ENCODE measurements at places on chromosomes 3 and 15.

DNA sequence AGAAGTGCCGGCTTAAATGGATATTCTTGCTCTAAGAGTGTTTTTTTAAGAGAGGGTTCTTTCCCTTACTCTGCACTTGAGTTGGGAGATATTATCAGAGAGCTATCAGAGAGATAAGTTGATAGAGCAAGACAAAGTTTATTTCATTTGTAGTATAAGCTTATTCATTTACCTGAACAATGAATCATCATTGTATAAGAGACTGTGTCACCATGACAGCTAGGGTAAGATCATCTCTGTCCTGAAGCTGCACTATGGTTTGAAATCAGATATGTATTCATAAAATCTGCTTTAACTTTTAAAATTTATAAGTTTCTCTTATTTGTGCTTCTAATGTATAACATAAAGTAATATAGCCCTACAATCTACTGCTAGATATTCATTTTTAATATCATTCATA is 128.1 kb upstream of the ARL6 start:
- DNase-seq = no peak

- no peak for DNase-seq
Measured at GRCh38 chr3:71436337-71436736, 147.2 kb downstream of the FOXP1 start.

GRCh38 chr15:85750319-85751290 is 44.1 kb downstream of the KLHL25 start:
- no peak for DNase-seq

GRCh38 chr15:63232405-63232804 is 43.0 kb downstream of the RAB8B start:
- DNase-seq = peak; percentile 55

GRCh38 chr3:119731560-119732343 is 28.9 kb downstream of the CFAP91 start:
- DNase-seq = no peak

GRCh38 chr3:51955175-51955892 is at the start of gene GPR62:
Gene GPR62 (plus strand): TSS chr3:51955381. CDS start chr3:51955653, 272 bp downstream.
- no peak for DNase-seq

DNA sequence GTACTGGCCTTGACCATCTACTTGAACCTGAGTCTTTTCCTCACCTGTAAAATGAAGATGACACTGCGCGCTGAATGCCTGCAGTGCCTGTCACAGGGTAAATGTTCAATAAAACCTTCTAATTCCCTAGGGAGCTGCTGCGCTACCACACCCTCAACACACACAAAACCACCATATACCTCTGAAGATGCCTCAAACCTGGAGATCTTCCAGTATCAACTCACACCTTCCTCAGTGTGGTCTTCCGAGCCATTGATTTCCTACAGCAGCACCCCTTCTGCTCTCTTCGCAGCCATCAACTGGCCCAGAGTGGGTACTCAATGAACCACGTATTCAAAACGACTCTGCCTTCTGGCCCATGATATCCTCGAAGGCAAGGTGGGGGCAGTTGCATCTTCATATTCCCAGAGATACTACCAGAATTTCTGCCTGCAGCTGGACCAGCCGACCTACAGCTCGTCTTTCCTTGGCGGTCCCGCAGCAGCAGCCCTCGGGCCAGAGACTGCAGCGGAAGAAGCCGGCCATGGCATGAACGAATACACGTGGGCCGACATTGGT is 695 bp downstream of the RPL32 start:
- peak; percentile 38 for DNase-seq

DNA sequence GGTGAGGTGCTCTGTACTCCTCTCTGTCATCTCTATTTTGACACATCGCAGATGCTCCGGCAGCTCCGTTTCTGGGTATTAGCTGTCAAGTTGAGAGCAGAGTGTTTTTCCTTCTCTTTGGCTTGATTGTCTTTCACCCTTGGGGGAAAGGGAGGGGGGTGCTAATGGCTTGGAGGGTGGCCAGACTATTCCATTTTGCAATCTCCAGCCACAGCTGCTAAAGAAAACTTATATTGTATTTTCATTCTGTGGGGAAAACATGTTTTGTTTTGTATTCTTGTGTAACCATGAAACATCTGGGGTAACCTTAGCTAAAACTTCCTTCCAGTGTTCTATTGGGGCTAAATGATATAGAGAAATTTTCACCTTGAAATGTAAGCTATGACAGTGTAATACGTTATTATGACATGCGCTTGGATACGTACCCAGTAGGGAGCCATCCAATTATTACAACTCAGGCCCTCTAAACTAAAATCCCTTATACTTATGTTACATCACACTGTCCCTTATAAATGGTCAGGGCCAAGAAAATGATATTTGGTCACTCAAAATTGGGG is 14.0 kb upstream of the LARP6 start:
- no peak for DNase-seq

- no peak for DNase-seq
Measured at GRCh38 chr3:123337948-123338619, 110.8 kb downstream of the ADCY5 start.

DNA sequence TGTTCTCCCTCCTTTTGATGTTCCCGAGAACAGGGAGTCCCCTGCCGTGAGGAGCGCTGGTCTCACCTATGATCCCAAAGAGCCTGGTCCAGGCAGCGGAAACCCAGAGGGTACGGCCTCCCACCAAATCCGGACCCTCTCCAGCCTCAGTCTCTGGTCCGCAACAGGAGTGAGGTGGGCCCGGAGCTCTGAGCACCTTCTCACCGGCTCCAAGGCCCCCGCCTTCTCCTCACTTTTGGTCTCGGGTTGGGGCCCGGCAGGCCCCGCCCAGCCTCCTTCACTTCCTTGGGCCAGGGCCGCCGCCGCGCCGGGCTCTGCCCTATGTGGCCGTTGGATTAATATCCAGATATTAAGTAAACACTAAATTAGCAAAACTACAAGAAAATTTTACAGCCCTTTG is 5.7 kb upstream of the SKOR1 start:
- no peak for DNase-seq

GRCh38 chr3:130948929-130949328 is 55.0 kb downstream of the ATP2C1 start:
- DNase-seq = no peak

DNA sequence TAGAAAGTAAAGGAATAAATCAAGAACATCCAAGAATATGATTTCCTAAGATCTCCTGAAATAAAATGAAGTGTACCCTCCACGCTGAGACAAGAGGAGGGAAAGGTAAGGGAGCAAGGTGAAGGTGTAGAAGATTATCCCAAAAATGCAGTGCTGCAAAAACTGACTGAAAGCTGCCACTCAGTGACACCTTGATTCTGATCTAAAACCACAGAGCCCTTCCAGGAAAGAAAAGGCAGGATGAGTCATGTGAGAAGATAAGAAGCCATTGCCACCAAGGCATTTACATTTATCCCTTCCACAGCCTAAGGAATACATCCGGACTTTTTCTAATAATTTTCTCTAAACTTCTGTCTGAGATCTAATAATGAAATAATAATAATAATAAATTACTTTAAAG is 49.9 kb downstream of the IGSF11 start:
- no peak for DNase-seq

GRCh38 chr3:104102386-104102785 is 1264.3 kb upstream of the ALCAM start:
- no peak for DNase-seq

- DNase-seq = no peak
Measured at GRCh38 chr3:31472479-31473390, 60.0 kb upstream of the STT3B start.

- DNase-seq = peak; percentile 46
Measured at GRCh38 chr15:66390678-66391077, 4.0 kb downstream of the MAP2K1 start.

GRCh38 chr3:106725566-106725965 is 651.7 kb upstream of the CCDC54 start:
- no peak for DNase-seq

- DNase-seq = no peak
Measured at GRCh38 chr3:94904156-94904674, 841.4 kb downstream of the NSUN3 start.

DNA sequence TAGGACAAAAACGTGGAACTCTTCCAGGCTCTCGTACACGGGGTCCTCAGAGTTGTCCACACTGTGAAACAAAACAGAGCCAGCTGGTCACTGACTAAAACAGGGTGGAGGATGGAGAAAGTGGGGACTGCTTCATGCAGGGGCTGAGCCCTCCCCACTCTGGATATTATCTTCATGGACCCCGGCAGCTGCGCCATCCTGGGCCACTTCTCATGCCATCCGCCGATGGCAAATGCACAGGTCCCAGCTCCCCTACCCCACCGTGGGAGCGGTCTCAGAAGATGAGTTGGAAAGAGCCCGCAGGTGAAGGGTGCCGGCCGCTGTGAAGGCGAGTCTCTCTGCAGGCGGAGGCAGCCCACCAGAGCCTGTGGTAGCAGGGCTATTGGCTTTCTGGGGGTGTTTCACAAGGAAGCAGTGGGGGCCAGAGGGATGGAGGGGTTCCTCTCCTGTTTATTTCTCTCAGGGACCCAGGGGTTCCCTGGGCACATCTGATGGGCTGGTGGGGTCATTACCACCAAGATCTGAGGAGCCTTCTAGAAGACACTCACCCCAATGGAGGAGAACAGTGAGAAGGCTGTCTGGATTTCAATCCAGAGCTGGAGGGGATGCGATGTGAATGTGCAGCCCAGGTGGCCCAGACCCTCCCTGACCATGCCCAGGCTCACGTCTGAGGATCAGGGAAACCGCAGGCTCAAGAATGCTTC is 177.3 kb downstream of the KLF13 start:
- DNase-seq = no peak

DNA sequence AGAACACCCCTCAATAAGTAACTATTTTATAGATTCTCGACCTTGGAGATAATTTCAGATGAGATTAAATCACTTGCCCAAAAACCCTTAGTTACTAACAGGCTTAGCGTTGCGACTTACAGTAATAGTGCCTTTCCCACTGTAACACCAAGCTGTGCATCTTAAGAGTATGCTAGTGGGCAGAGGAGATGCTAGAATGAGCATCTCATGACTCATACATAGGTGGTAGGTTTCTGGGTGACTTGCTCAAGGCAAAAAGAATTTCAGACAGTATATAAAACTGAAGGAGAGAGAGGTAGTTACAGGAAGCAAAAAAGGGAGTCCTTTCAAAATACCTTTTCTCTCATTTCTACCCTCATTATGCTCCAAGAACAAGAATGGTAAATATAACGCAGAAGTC is 3.9 kb downstream of the KATNBL1 start:
- no peak for DNase-seq

DNA sequence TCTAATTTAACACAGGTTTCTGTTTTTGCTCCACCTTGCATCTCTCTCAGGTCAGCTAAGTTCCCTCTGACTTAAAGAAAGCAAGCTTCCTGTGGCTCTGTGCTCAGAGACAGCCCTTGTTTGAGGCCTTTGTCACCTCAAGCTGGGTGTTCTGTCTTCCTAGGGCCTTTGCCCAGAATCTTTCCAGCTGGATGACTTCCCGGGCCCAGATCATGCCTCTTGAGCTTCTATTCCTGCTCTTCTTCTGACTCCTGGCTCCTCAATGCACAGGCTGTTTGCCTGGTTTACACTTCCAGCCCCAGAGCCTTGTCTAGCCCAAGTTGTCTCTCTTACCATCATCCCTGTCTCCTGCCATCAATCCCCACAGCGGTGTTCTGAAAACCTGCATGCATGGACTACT is 300.6 kb downstream of the VPS13C start:
- no peak for DNase-seq

GRCh38 chr15:41849204-41849603 is 10.6 kb downstream of the PLA2G4B start:
- DNase-seq = no peak

- DNase-seq = peak; percentile 42
Measured at GRCh38 chr3:9934235-9934621, 594 bp downstream of the CRELD1 start.

GRCh38 chr3:149042789-149043386 is 43.4 kb downstream of the HLTF start:
- DNase-seq = no peak

GRCh38 chr15:61195116-61196002 is 33.7 kb downstream of the RORA start:
- peak; percentile 19 for DNase-seq

DNA sequence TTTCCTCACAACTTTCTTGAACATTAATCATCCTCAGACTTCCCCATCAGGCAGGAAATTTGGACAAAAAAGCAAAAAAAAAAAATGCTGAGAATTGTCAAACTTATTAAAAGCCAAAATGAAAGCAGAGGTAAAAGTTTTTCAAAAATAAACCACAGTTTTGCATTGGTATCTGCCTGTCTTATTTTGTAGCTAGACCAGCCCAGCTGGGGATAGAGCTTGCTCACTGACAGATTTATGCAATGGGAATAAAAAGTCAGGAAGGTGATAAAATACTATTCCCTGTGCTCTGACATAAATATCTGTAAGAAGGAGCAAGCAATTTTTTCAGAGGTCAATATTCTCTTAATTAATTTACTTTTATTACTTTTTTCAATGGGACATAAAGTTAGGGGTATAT is 1006.7 kb upstream of the ALCAM start:
- no peak for DNase-seq

GRCh38 chr3:41638381-41638780 is 323.5 kb downstream of the ULK4 start:
- no peak for DNase-seq

GRCh38 chr3:73601011-73601410 is 23.7 kb downstream of the PDZRN3 start:
- DNase-seq = no peak

DNA sequence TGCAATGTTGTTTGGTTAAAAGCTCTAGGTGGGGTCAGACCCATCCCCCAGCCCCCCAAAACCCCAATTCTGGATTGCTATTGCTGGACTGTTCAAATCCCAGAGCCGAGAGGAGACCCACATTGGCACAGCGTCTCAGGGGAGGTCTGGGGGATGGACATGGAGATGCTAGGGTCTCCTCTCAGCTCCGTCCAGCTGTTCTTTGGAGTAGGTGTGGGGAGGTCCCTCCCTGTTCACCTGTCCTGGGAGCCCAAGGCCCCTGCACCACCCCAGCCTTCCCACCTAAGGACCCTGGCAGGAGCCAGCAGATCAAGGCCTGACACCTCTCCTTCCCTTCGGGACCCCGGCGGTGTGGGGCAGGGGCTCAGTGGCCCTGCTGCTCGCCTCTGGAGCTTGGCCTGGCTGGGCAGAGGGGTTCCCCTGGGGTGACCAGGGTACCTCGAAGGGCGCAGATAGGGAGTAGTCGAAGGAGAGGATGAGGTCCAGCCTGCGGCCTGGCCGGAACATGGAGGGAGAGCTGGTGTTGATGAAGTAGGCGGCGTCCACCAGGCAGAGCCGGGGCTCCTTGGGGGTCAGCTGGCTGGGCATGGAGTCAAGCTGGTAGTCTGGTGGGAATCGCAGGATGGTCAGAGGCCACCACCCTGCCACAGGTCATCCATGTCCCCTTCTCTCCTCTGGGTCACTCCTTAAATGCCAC is 23.9 kb downstream of the PLA2G4D start:
- DNase-seq = no peak

GRCh38 chr3:184786280-184786941 is 25.6 kb upstream of the VPS8 start:
- no peak for DNase-seq

Data from CD4-positive, alpha-beta T cell treated with Interleukin-1 beta for 1 hour (primary cell).